ENCODE measurements at places on chromosomes 12 and 14.
A peak's percentile ranks its signal among the peaks of the same experiment; 100 is the strongest.

- no peak for DNase-seq
Observed at GRCh38 chr14:105497671-105498429, 6.8 kb downstream of the TEDC1 start.

- no peak for DNase-seq
Observed at GRCh38 chr14:54797556-54797955, 105.1 kb downstream of the GCH1 start.

GRCh38 chr12:126040307-126040706, 975.1 kb downstream of the AACS start:
- no peak for DNase-seq

GRCh38 chr14:35351497-35351896, 53.1 kb downstream of the NFKBIA start:
- no peak for DNase-seq

- peak; percentile 25 for DNase-seq
Observed at GRCh38 chr12:100199023-100199346, 1.6 kb upstream of the ACTR6 start.

GRCh38 chr12:90695415-90695814, 259.6 kb downstream of the CCER1 start:
- DNase-seq, result no peak

Data from hematopoietic multipotent progenitor cell treated with erythropoietin and hydrocortisone succinate and interleukin-3 and kit ligand, for 8 days (in vitro differentiated cells).